H7 (cell line): ENCODE measurements at places on chromosomes 2 and 18.

DNA sequence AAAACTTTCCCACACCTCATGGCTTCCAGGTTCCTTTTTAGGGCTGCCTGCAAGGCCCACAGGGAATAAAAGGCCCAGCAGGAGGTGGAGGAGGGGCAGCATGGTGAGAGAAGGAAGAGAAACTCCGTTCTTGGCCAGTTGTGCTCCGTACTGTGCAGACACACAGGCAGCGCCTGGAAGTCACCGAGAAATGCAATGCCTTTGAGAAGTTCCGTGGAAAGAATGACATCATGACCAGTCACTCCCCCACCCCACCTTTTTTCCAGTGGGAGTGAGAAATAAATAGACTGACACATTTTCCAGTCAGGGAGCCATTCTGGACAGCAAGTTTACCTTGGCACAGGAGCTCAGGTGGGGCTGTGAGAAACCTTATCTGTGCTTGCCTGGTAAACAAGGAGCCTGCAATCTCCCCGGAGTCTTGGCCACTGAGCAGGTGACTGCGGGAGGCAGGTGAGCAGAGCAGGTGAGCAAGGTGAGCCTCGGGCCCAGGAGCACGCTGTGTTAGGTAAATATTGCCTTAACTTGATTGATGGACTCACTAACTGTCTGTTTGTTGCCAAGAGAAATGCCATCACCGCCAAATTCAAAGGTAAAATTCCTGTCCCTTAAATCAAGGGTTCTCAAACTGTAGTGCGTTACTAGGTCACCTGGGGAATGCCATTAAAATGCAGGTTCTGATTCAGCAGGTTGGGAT is 13.5 kb upstream of the LBH start:
- peak; percentile 39 for DNase-seq

DNA sequence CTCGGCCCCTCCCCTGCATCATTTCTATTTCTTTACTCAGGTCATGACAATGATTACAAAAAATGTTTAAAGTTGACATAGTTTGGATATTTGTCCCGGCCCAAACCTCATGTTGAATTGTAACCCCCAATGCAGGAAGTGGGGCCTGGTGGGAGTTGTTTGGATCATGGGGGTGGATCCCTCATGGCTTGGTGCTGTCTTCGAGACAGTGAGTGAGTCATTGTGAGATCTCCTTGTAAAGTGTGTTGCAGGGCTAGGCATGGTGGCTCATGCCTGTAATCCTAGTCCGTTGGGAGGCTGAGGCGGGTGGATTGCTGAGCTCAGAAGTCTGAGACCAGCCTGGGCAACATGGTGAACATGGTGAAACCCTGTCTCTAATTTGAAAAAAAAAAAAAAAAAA is 9.2 kb upstream of the MAP4K4 start:
- DNase-seq: no peak

DNA sequence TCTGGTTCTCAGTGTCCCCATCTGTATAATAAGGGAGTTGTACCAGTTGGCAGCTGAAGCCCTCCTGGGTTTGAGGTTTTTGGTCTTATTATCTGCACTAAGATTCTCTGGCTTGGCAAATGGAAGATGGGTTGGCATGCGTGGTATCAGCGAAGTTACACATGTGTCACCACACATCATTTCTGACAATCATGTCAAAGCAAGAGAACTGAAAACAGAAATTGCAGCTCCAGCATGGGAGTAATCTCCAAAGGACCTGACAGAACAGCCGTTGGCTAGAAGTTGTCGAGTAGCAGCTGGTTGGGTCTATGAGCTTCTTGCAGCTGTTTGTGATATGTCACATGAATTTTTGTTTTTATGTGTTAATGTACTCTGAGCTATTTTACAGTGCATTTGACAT is 317.4 kb downstream of the SLC4A3 start:
- DNase-seq: no peak

- no peak for DNase-seq
Measured at GRCh38 chr2:73034661-73035375, 36.7 kb downstream of the SFXN5 start.

DNA sequence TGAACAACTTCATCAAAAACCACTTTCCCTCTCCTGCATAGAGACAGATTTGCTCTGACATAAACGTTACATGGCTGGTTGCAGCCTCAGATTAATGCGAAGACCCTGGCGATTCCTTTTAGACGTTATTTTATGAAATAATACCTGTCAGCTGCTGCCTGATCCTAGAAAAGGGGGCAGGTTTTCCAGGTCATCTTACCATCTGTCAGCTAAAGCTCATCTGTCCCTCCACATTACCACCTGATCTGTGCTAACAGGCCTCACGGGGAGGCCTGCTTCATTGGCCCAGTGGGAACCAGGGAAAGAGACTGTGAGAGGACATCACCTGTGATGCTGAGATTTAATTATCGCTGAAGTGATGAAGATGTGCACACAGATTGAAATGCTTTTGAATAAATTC is 261.0 kb downstream of the ARHGAP15 start:
- no peak for DNase-seq

DNA sequence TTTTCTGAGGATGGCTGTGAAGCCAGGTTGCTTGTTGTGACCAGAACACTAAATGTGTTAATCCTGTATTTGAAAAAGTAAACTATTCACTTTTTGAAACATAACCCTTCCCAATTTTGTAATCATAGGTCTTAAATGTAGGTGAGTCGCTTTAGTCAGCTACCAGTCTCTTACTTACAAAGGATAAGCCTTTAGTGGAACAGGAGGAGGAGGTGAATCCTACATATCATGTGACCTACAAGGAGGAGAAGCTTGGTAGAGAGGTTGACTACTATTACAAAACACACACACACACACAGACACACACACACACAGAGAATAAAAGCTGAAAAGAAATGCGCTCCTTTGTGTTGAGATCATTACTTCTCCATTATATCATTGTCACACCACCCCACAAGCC is 59.9 kb upstream of the SPAG16 start:
- no peak for DNase-seq

- peak; percentile 68 for DNase-seq
Measured at GRCh38 chr2:9113916-9114315, 92.7 kb upstream of the ASAP2 start.

- DNase-seq: peak; percentile 18
Measured at GRCh38 chr2:98928242-98928641, 7.8 kb downstream of the CRACDL start.

DNA sequence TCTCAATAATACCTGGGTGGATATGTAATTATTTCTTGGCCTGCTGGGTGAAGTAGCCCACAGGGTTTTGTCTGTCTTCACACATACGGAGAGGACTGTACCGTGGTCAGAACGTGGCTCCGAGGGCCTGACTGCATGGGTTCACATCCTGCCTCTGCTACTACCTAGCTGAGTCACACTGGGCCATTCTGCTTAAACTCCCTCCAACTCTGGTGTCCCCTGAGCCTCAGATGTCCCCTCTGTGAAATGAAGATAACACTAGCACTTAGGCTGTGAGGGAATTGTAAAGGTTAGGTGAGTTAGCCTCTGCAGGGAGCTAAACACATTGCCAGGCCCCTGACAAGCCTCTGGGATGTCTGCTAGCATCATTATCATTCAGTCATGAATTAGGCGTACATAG is 120.1 kb upstream of the NABP1 start:
- DNase-seq: no peak

GRCh38 chr18:55324166-55324565 is 263.8 kb downstream of the TCF4 start:
- no peak for DNase-seq

DNA sequence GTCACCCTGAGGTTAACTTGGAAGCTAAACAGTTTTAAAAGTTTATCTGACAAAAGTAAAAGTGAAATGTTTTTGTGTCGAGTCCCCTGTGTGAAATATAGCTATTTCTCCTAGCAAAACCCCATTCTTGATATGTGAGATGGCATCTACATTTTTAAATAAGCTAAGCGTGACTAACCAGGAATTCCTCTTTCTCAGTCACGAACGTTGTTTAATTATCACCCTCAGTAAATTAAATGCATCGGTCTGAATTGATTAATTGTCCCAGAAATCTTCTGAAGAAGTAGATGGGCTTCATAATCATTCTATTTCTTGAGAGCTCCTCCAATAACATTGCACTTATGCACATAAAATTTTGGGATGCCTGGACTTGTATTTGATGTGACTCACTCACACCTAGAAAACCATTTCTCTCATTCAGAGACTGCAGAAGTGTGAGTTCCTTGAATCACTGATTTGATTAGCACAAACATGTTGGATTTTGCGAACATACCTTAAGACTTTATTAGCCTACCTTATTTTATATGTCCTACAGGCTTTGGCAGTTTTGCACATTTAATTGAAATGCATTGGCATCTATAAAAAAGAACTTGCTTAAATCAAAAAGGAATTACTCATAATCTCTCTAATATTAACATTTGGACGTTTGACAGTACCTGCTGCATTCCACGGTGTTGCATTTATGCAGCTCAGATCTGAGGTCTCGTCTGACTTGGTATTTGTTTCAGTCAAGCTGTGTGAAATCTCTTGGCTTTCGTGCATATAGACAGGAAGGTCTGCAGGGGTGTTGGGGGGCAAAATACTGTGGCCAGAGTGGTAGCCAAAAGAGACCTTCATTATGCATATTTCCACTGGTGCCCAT is 475.2 kb downstream of the EPHA4 start:
- DNase-seq: no peak

DNA sequence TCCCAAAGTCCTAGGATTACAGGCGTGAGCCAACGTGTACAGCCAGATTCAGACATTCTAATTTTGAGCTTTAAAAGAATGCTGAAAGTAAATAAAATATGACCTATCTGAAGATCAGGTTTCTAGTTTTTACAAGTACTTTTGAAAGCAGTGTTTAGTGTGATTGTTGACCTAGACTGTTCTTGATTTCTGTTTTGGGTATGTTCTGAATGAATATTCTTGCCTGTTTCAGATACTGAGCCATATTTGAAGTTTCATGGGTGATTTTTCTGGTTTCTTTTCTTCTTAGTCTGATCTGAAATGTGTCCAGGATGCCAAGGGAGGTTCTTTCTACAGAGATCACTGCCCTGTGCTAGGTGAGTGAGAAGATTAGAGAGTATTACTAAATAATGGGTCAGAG is 37.2 kb downstream of the MIB1 start:
- no peak for DNase-seq

DNA sequence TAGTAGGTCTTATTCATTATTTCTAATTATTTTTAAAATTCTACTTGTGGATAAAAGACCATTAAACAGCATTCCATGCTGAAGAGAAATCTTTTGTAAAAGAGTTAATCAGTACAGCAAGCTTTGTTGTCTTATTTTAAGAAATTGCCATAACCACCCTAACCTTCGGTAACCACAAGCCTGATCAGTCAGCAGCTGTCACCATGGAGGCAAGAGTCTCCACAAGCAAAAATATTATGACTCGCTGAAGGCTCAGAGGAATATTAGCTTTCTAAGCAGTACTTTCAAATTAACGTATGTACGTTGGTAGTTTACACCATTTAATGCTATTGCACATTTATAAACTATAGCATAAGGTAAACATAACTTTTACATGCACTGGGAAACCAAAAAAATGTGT is 650.5 kb upstream of the LINC00305 start:
- no peak for DNase-seq

GRCh38 chr2:218878926-218879761 is 1.5 kb upstream of the WNT10A start:
- DNase-seq: peak; percentile 68
